ENCODE measurements at places on chromosomes 12 and 14. TPM values are rescaled to one million over a fixed set of nuclear protein-coding genes. Genes with fewer than 3 reads are reported as not detected.

GRCh38 chr12:121789800-121790728, 3.4 kb downstream of the RHOF start:
- H3K27me3 ChIP-seq: no peaks in the 10 kb centered on the region
- DNase-seq: peak; percentile 50
- no peak overlapping the region for H3K4me3 ChIP-seq
- H3K36me3 ChIP-seq: peaks cover 1% of the 10 kb centered on the region
- H3K4me1 ChIP-seq: peaks cover 17% of the 10 kb centered on the region

GRCh38 chr14:75824318-75824717, 157.5 kb downstream of the TGFB3 start:
- H3K27me3 ChIP-seq: no peaks in the 10 kb centered on the region
- H3K36me3 ChIP-seq: peaks cover 2% of the 10 kb centered on the region
- no peak overlapping the region for H3K4me3 ChIP-seq

GRCh38 chr14:38065106-38065762, 142.5 kb upstream of the SSTR1 start:
- no peaks in the 10 kb centered on the region for H3K4me1 ChIP-seq
- no peak overlapping the region for H3K27ac ChIP-seq
- no peaks in the 10 kb centered on the region for H3K27me3 ChIP-seq
- no peaks in the 10 kb centered on the region for H3K36me3 ChIP-seq
- no peak overlapping the region for H3K4me3 ChIP-seq

- no peaks in the 10 kb centered on the region for H3K27me3 ChIP-seq
- no peaks in the 10 kb centered on the region for H3K4me1 ChIP-seq
- no peak overlapping the region for H3K27ac ChIP-seq
- no peak overlapping the region for H3K4me3 ChIP-seq
- H3K36me3 ChIP-seq: no peaks in the 10 kb centered on the region
Observed at GRCh38 chr14:32303865-32304264, 25.2 kb upstream of the AKAP6 start.

- H3K27ac ChIP-seq: no peak overlapping the region
- no peaks in the 10 kb centered on the region for H3K36me3 ChIP-seq
- H3K27me3 ChIP-seq: peaks cover 38% of the 10 kb centered on the region
Observed at GRCh38 chr12:52821826-52822660, 8.1 kb upstream of the KRT4 start.

DNA sequence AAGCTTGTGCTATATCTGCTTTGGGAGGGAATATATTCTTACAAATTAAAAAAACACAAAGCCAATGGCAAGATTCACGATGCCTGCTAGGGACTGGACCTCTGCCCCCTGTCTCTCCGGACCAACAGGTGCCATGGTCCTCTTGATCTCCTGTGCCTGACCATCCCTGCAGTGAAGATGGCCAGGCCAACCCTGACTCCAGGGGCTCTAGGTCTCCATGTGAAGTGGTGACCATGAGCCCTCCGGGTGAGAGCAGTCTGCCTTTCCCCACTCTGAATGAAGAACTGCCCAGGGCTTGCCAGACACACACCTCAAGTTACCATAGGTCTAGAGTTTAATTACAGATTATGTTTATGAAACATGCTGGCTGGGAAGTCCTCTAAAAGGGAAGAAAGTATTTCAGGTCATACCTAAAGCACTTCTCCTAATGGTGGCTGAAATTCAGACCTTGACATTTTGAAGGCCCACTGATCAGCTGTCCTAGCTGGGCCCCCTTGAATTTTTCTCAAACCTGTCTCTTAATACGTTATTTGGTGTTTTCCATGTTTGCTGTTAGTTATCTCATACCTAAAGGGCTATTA, 1.4 kb downstream of the ARHGDIB start:
- no peaks in the 10 kb centered on the region for H3K36me3 ChIP-seq
- H3K4me3 ChIP-seq: no peak overlapping the region
- no peaks in the 10 kb centered on the region for H3K4me1 ChIP-seq
- H3K27me3 ChIP-seq: no peaks in the 10 kb centered on the region
- H3K27ac ChIP-seq: peak overlapping the region; percentile 84

The SIX1 gene
- total RNA-seq: 5.0 TPM

DNA sequence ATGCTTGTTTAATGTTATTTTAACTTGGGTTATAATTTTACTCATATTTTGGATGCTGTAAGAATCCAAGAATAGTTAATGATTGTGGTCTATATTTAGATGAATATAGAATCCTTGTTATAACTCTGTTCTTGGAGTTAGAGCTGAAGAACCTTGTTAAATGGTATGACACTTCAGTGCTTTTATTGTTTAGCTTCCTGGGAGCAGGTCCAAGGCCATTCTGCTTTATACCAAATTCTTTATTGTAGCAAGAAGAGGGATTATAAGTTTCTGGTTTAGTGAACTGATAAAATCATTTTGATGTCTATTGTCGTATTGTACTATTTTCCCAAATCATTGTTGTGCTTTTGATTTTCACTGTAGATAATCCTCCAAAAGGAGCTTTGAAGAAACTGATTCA, 69.4 kb downstream of the MIA2 start:
- H3K36me3 ChIP-seq: peaks cover 12% of the 10 kb centered on the region
- H3K27ac ChIP-seq: no peak overlapping the region
- DNase-seq: no peak

The PRKCH gene
- total RNA-seq: 126 TPM

The PRR4 gene
- 7.3 TPM for total RNA-seq

GRCh38 chr14:58541633-58542022, 96.1 kb upstream of the DACT1 start:
- no peak overlapping the region for H3K4me3 ChIP-seq
- no peak for DNase-seq
- no peaks in the 10 kb centered on the region for H3K36me3 ChIP-seq
- H3K4me1 ChIP-seq: no peaks in the 10 kb centered on the region

The TAS2R50 gene
- total RNA-seq: 1.8 TPM

The GPD1 gene
- total RNA-seq: not detected

DNA sequence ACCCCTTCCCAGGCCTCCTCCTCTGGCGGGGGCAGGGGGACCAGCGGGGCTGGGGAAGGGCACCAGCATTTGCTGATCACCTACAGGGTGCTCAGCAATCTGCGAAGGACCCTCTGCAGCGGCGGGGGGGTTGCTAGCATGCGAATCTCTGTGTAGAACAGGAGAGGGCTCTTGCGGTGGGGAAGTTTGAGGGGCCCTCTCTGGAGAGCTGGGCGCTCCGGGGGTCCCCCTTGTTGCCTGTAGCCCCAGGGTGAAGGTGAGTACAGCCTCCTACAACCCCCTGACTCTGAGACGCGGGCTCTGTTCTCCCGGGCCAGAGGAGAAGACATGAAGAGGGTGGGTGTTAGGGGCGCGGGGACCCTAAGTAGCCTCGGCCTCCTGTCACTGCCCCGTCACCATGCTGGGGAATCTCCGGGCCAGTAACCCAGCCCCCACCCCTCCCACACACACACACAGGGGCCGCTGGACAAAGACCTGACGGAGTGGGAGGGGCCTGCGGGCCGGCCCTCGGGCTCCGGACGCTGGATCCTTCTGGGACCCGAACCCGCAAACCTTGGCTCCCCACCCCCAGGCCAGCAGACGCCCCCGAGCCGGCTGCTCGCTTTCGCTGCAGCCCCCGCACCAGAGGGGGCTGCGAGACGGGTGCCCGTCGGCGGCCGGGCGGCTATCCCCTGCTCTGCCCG, 734 bp downstream of the FIGNL2 start:
- H3K4me3 ChIP-seq: peak overlapping the region; percentile 21
- H3K27ac ChIP-seq: peak overlapping the region; percentile 42
- no peaks in the 10 kb centered on the region for H3K4me1 ChIP-seq
- no peaks in the 10 kb centered on the region for H3K36me3 ChIP-seq

The LRRIQ1 gene
- 33.2 TPM for total RNA-seq

GRCh38 chr14:102798926-102799325, 21.7 kb downstream of the TRAF3 start:
- H3K27me3 ChIP-seq: no peaks in the 10 kb centered on the region
- no peak for DNase-seq
- H3K4me3 ChIP-seq: no peak overlapping the region
- H3K36me3 ChIP-seq: no peaks in the 10 kb centered on the region
- peaks cover 10% of the 10 kb centered on the region for H3K4me1 ChIP-seq

DNA sequence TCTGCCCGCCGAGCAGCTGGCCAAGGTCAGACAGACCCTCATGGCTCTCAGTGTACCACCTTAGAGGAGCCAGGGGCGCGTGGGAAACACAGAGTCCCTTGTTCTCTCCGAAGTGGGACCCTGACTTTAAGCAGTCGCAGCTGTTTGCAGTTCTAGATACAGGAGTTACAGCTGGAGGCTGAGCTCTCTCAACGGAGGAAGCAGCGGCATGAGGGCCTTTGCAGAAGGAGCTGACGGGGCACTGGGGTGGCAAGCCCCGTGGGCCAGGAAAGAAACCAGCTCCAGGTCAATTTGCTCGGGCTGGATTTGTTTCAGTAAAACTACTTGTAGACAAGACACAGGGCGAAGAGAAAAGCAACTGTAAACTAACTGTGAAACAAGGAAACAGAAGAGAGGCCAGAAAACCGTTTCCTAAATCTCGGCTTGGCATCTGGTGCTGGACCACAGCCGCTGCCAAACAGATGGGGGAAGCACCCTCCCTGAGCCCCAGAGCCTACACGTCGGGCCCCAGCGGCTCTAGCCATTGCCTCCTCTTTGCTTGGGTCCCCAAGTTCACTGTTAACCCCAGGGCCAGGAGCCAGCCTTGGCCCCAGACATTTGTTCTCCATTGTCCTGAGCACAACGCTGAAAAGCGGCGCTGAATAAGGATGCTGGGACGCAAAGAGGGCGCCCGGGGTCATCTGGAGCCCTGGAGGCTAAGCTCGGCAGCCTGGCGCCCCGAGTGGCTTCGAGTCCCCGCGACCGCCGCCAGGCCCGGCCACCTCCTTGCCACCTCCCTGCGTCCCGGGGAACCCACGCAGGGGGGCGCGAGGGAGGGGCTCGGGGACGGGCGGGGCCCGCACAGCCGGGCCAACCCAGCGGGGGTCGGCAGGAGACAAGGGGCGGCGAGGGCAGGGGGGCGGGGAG, 914 bp upstream of the PACS2 start:
- no peaks in the 10 kb centered on the region for H3K27me3 ChIP-seq
- peaks cover 30% of the 10 kb centered on the region for H3K4me1 ChIP-seq
- peak overlapping the region; percentile 62 for H3K4me3 ChIP-seq
- H3K36me3 ChIP-seq: no peaks in the 10 kb centered on the region
- peak overlapping the region; percentile 81 for H3K27ac ChIP-seq
- DNase-seq: peak; percentile 73

- peak overlapping the region; percentile 80 for H3K27ac ChIP-seq
- no peaks in the 10 kb centered on the region for H3K27me3 ChIP-seq
- peaks cover 5% of the 10 kb centered on the region for H3K4me1 ChIP-seq
- no peaks in the 10 kb centered on the region for H3K36me3 ChIP-seq
Observed at GRCh38 chr12:62785941-62786559, 148.9 kb downstream of the PPM1H start.

- no peaks in the 10 kb centered on the region for H3K36me3 ChIP-seq
- H3K27ac ChIP-seq: no peak overlapping the region
- H3K4me1 ChIP-seq: no peaks in the 10 kb centered on the region
- no peak for DNase-seq
- H3K4me3 ChIP-seq: no peak overlapping the region
Observed at GRCh38 chr12:119624966-119625365, 31.4 kb downstream of the TMEM233 start.

GRCh38 chr12:55068416-55069010, 48.7 kb downstream of the NEUROD4 start:
- H3K36me3 ChIP-seq: no peaks in the 10 kb centered on the region
- DNase-seq: peak; percentile 59
- no peak overlapping the region for H3K27ac ChIP-seq
- H3K4me3 ChIP-seq: no peak overlapping the region

- no peak overlapping the region for H3K4me3 ChIP-seq
- no peak overlapping the region for H3K27ac ChIP-seq
- DNase-seq: no peak
- no peaks in the 10 kb centered on the region for H3K27me3 ChIP-seq
- no peaks in the 10 kb centered on the region for H3K36me3 ChIP-seq
Observed at GRCh38 chr12:5921966-5922899, 22.8 kb downstream of the ANO2 start.

The DDN gene
- total RNA-seq: 0.12 TPM

Data from lung (tissue), 17 donors.